Brain (organoid and tissue), 16 donors: ENCODE measurements at places on chromosomes 7 and 10.

DNA sequence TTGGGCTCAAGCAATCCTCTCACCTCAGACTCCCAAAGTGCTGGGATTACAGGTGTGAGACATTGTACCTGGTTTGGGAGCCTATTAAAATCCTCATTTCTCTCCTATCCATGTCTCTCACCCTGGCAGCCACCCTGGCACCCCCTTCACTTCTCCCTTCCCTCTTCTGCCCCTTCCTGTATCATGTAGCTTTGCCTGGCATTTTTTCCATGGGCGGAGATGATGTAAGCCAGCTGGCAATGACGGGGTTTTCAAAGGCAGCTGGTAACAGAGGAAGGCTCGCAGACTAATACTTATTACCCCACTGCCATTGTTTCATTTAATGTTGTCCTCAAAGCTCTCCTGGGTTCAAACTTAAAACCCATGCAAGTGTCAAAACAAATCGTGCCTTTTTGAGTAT, 61.9 kb downstream of the RGS10 start:
- no peak for DNase-seq

DNA sequence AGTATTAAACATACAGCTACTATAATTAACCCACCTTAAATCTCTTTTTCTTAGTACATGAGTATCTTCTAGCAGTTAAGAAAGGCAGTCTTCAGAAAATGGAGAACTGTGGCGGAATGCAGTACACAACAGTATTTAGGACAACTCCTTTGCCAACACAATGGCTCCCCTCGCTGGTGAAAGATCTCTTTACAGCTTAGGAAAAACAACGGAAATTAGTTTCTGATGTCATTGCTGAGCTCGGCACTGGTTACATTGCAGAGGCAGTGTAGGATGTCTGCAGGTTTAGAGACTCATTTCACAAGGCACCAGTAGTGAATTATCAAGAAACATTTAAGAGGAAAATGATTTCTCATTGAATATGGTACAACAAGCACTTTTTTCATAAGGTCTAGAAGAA, 43.4 kb downstream of the GLRX3 start:
- DNase-seq = peak; percentile 91

- no peak for DNase-seq
Measured at GRCh38 chr7:78702770-78703169, 750.7 kb downstream of the MAGI2 start.

DNA sequence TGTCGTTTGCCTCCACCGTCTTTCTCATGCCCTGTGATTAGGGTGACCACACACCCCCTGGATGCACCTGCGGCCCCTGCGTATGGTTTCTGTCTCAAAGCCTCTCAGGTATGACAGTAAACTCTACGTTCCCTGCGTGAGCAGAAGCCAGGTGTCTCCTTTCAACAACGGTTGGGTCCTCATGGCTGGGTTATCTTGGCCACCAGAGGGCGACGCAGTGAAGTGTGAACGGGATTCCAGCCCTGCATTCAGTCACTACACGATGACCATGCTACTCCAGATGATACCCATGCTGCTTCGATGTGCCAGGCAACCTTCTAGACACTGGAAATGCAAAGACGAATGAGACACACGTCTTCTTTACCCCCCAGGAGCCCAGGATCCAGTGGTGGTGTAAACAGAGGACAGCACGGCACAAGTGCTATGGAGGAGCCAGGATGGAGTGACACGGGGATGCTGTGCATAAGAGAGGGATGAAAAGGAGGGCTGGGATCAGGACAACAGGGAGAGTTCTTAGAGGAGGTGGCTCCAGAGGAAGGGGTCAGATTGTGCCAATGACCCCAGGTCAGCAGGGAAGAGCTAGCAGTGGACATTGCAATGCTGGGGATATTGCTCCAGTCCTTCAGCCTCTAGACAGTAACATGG, 228.1 kb upstream of the PFKP start:
- DNase-seq = no peak

- peak; percentile 84 for DNase-seq
Measured at GRCh38 chr10:48363617-48364355, 57.3 kb downstream of the MAPK8 start.

GRCh38 chr10:100790761-100791208, 45.4 kb downstream of the PAX2 start:
- DNase-seq = no peak

DNA sequence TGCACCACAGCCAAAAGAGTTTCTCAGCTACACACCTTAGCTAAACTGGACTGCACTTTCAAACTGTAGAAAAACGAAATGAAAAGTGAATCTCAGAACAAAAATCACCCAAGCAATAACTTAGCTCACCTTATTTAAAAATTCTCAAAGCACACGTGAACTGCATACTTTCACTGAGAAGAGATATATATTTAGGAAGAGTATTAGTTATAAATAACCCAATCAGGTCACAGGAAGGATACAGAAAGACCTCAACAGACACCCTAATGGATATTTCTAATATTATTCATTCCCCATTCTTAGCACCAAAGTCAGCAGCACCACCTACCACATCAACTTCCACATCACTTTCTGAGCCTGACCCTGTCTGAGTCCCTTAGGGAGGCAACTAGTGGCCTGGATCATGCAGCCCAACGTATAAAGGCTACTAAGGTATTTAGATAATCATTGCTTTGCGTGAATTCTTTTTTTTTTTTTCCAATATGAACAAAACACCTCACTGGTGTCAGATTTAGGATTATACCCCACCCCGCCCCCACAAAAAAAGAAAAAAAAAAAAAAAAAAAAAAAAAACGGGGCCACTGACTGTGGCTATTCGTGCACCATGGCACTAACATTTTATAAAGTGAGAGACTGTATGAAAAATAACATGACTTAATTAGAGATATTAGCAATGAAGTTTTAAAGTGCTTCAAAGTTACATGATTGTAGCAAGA, 2.6 kb downstream of the ABI1 start:
- no peak for DNase-seq

- no peak for DNase-seq
Measured at GRCh38 chr10:129310881-129311280, 156.2 kb upstream of the MGMT start.

DNA sequence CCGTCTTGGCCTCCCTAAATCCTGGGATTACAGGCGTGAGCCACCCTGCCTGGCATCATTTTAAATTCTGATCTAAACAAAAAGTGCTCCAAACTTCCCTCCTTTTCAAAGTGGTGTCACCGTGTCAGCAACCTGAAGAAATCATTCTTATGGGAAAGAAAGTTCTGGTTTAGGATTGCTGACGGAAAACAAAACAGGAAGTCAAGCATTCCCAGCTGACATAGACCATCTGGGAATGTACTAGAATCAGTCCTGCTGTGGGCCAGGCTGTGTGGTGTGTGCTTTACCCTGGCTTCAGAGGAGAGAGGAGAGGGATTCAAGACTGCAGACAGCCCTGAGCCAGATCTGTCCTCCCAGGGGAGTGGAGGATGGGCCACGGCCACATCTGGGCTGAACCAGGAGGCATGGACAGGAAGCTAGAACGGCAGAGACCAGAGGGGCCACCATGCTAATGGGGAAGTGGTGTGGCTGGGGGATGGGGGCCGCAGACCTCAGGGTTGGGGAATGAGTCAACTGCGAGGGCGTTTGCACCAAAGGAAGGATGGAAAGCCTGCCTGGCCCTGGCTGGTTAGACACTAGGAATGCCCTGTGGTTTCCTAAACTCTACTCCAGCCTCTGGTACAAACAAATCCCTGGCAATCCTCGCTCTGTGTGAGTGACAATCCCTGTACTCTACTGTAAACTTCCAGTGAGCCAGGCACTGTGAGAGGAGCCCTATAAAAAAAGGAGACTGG, 16.7 kb upstream of the CLIP2 start:
- DNase-seq = no peak

GRCh38 chr7:107387573-107388219, 82.2 kb upstream of the GPR22 start:
- no peak for DNase-seq

DNA sequence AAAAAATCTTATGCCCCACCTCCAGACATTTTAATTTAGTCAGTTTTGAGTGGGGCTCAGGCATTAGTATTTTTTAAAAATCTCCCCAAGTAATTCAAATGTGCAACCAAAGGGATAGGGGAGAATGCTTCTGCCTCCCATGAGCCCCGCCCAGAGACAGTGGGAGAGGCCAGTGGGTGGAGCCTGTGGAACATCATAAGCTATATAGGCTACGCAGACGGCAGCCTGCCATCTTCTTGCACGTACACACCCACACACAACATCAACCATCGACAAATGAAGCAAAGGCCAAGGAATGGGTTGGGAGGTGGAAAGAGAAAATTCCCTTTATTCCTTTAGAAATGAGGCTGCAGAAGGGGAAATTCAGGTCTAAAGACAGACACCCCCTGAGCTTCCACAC, 25.2 kb downstream of the CREB3L2 start:
- no peak for DNase-seq

DNA sequence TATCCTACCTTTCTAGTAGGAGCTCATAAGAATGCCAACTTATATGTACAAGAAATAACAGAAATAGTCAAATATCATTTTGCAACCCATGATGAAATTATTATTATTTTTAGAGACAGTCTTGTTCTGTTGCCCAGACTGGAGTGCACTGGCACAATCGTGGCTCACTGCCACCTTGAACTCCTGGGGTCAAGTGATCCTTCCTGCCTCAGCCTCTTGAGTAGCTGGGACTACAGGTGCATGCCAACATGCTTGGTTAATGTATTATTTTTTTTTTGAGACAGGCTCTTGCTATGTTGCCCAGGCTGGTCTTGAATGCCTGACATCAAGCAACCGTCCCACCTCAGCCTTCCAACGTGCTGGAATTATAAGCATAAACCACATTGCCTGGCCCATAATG, 44.8 kb downstream of the TNPO3 start:
- DNase-seq = no peak

DNA sequence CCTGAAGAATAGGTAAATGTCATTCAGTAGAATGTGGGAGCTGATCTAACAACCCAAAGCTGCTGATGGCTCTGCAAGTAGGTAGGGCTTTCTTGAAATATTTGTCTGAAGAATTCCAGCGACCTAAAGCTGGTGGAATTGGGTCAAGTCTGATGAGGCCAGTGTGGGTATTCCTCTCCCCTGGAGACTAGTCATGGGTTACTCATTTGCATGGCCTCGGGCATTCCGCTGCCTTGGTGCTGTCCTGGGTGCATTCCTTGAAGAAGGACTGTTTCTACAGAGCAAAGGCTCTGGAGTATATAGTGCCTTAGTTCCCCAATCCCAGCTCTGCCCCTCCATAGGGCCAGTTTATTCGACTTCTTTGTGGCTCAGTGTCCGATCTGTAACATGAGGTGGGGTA, 19.2 kb downstream of the PDK4 start:
- DNase-seq = no peak

DNA sequence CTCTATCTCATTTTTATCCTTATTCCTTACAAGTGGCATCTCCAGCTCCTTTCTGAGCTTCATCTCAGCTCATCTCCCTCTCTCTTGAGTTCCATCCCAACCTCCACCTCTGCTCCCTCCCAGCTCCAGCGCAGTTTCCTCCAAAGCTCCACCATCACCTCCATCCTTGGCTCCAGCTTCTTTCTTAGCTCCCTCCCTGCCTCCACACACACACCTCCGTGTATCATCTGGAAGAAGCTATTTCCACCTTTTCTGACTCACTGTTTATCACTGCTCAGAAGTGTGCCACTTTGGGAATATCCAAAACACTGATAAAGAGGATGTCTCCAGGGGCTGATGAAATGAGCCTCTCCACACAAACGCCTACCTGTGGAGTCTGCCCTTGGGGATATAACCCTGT, 481.4 kb downstream of the PTPRN2 start:
- DNase-seq = no peak

GRCh38 chr7:101815826-101816594, 1.4 kb upstream of the CUX1 start:
- DNase-seq = peak; percentile 93

DNA sequence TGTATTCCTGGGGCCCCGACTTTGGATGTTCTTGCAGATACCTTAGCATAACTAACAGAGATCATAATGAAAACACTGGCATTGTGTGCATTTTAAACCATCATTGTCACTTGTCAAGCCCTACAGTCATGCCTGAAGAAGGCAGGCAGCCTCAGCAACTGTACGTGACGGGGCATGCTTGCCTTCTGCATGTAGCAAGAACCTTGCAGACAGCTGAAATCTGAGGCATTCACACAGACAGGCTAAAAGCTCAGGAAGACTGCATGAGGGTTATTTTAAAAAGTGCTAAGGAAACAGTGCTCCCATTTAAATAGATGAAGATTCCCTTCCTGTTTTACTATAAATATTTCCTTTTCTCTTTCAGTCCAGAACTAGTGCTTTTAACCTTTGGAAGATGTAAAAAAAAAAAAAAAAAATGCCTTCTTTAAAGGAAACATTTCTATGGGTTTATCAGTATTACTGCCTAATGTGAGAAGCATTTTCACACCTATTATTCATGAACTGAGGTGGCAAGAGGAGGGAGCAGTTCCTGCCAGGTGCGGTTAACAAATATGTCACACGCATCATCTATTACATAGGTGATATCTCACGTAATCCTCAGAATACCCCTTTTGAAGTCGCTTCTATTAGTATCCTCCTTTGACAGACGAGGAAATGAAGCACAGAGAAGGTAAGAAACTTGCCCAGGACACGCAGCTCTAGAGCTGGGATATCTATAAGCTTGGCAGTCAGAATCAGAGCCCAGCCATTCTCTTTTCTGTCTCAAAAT, 88.1 kb downstream of the PRKCQ start:
- no peak for DNase-seq

DNA sequence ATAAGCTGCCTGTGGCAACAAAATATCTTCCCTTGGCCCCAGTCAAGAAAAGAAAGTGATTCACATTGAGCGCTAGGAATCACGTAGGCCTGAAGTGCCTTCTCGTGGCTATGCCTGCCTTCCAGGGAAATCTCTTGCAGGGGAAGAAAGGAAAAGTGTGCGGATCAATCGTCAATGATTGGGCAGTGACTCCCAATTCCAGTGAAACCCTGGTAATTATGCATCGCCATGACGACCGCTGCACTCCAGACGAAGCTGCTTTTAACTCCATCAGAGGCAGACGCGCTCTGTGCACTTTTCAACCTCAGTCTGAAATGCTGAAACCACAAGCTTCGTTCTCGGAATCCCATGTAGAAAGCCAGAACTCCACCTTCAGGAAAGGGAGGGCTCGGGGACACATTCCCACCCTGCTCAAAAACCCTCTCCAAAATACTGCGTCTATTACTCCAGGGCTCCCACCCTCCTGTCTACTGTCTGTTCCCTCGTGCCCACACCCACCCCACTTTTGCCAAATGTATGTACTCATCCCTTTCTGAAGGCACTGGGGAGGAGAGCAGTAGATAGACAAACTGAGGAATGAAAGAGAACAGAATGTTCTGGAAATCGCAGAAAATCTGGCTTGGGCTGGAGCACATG, 24.2 kb upstream of the PRKAG2 start:
- DNase-seq = peak; percentile 53

GRCh38 chr10:133336118-133336576, 549 bp downstream of the CALY start:
- DNase-seq = no peak

GRCh38 chr10:6269953-6270867, 67.5 kb downstream of the PFKFB3 start:
- no peak for DNase-seq

DNA sequence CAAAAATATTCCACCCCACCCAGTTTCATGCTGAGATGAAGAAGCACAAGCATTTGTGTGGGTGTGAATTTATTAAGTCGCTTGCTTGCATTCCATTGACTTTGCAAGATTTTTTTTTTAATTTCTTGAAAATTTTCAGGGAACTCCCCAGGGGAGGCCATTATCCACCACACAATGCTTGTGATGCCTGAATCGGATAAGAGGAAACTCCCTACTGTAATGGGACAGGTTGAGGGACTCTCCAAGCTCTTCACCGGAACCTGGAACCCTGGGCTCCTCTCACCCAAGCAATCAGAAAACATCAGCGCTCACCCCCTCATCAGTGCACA, 153.6 kb upstream of the ZMIZ1 start:
- DNase-seq = no peak

GRCh38 chr10:132544744-132545658, 7.4 kb downstream of the INPP5A start:
- no peak for DNase-seq
